Activated CD4-positive, alpha-beta T cell treated with anti-CD3 and anti-CD28 coated beads, Interleukin-10, Interleukin-2, amounts not matched to agents 100 ng/mL and 50 ng/mL, durations not matched to agents 16 hours and 8 hours (primary cell): ENCODE measurements at places on chromosomes 3 and 15.

DNA sequence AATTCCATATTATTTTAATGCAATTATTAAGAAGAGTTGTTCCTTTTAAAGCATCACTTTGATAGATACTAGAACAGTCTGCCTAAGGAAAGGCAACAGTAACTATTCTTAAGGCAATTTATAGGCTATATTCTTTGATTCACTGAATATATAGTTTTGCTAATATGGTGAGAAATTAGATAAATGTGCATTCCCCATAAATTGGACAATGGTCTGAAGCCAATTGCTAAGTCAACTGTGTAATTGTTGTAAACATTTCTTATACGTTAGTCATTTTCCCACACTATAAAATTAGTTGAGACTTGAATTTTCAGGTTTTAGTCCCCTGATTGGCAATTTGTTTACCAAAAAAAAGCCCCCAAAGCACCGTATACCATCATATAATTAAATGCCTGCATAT lies 263.0 kb upstream of the NECTIN3 start:
- no peak for DNase-seq

GRCh38 chr3:49805897-49806701 lies 3.0 kb downstream of the INKA1 start:
- no peak for DNase-seq

GRCh38 chr15:71290881-71291635 lies 175.8 kb downstream of the THSD4 start:
- DNase-seq, result no peak

- no peak for DNase-seq
Observed at GRCh38 chr3:52015438-52016228, 19.9 kb upstream of the RPL29 start.
